ENCODE measurements at places on chromosomes 7 and 10. TPM values are rescaled to one million over a fixed set of nuclear protein-coding genes. Genes with fewer than 3 reads are reported as not detected.
A peak's percentile ranks its signal among the peaks of the same experiment; 100 is the strongest.

Gene PNLIPRP3
- not detected for total RNA-seq

DNA sequence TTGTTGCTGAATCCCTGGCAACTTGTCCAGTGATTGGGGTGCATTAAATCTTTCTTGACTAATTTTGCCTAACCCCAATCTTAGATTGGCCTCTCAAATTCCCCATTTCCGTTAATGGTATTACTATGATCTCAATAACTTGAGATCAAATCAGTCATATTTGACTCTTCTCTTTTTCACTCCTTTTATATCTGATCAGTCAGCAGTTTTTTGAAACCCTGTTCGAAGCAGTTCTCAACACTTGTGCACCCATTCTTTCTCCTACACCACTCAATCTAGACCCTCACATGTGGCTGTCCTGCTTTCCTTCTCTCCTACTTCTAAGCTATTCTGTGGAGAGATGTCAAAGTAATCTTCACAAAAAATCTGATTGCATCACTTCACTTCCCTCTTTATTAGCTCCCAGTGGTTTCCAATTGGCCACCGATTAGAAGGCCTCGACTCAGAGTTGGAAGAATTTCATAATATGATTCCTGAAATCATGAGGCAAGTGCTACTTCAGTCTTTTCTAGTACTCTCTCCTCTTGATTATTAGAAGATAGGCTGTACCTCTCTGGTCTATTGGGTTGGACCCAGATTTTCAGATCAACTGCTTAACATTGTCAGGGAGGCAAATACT is 128.9 kb downstream of the ZNF365 start:
- DNase-seq = no peak

Gene CTAGE15
- total RNA-seq = not detected

DNA sequence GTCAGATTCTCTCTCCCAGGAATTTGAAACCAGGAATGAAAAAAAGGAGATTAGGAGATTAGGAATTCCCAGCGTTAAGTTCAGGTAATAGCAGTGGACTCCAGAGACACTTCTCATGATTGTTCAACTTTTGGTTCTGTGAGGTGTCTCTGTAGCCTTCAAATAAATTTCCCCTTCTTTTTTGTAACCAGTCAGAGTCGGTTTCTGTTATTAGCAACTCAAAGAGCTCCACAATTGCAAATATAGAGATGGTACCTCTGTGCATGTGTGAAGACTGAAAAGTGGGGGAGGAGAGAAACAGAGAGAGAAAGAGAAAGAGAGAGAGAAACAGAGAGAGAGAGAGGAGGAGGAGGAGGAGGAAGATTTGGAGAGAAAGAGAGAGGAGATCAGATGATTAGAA is 112.8 kb upstream of the STEAP1B start:
- no peak for DNase-seq

GRCh38 chr7:33040803-33041516 is 21.6 kb downstream of the NT5C3A start:
- no peak for DNase-seq

Gene NRAP
- total RNA-seq = 232 TPM

Gene CHN2
- 2.8 TPM for total RNA-seq

- DNase-seq = no peak
Observed at GRCh38 chr10:8311526-8312070, 257.1 kb downstream of the GATA3 start.

DNA sequence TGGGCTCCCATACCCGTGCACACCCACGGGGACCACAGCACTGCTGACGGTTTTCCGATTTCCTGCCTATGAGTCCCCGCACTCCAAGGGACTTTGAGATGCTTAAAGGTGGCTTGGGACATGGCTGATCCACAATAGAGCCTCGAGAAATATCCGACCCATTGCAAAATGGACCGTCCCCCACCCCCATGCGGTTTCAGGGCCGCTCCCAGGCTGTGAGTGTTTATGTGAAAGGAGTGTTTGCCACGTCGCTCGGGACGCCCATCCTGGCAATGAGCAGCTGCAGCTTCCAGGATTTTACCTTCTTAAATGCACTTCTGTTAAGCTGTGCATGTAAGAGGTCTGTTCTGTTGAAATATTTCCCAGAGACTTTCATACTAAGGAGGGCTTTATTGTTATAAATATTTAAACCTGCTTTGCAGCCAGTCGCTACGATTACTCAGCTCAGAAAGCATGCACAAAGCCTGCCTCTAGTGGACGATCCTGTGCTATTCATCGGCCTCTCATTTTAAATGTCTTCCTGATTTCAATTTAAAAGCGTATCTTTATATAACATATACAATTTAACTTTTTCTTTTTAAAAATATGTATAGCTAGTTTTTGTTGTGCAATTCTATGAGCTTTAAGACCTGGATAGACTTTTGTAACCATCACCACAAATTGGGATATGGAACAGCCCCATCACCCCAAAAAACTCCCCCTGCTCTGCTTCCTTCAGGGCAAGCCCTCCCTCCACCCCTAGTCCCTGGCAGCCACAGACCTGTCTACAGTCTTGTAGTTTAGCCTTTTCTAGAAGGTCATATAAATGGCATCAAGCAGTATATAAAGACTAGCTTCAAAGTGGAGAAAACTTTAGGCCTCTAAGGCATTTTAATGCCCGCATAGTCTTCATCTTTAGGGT is 418.3 kb downstream of the PAXIP1 start:
- DNase-seq = no peak

Gene PROSER2
- 2.1 TPM for total RNA-seq

DNA sequence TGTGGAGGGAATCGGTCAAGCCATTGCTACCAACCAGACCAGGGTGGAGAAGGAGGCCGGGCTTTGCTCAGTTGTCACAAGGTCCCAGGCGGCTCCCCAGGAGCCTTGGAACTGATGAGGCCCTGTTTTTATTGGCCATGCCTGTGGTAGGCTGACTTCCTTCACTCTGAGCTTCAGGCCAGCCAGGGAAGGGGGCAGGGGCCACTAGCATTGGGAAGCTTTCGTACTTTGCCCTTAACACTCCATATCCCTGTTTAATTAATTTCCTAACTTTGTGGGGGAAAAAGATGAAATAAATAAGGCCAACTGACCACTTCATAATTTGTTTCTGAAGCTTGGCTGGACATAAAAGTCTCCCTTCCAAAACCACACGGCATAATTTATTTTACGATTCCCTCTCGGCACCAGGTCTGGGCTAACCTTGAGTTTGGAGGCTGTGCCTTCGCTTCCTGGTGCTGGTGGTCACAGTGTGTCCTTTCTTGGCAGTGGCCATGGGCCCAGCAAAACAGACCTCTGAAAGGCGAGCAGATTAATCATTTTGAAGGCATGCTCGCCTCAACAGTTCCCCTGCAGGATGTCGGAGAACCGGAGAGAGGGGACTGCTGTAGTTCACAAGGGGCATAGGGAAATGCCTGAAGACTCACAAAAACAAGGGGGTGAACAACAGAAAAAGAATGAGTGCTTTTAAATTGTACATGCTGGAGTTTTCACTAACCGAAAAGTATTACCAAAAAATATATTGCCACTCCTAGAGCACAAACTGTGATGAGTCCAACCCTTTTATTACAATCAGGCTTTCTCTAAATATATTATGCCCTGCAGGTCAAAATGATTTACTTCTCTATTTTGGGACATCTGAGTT is 966.0 kb downstream of the LRMDA start:
- DNase-seq = peak; percentile 81

DNA sequence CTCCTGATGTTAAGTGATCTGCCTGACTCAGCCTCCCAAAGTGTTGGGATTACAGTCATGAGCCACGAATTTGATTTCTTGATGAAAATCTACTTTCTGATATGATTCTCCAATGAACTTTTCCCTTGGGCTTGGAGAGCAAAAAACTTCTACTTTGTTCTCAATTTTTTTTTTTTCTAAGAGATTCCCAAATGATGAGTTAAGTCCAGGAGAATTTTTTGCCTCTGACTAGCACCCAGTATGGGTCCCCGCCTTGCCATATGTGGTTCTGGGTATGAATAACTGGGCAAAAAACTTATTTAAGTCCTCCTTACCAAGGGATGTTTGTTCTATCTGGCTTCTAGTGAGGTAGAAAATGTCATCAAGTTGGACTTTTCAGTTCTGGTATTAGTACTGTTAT is 147.9 kb upstream of the LYZL1 start:
- DNase-seq = no peak

Gene OR6V1
- not detected for total RNA-seq

DNA sequence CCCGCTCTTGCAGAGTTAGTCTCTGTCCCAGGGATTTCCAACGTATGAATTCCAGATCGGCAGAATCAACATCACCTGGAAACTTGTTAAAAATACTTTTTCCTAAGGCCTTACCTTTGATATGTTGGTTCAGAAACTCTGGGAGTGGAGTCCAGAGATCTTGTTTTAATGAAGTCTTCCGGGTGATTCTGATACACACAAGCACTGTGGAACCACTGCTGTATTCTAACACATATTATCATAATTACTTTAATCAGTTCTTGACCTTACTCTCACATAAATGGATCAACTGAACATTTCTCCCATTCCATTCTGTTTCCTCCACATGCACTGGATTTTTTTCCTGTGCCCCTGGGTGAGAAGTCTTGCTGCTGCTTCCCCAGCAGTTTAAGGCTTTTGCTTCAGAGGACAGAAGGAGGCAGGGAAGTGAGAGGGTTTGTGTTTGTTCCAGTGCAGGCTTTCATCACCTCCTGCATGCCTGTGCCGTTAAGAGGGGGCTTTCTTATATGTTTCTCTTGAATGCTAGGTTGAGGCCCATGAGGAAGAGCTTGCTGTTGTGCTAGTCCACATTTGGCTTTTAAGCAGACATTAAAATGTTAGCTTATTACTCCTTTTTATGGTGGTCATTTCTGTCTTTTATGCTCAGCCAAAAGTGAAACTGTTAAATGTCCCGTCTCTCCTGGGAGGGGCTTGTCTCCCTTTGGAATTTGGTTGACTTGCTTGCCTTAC is 32.4 kb downstream of the CCSER2 start:
- no peak for DNase-seq

GRCh38 chr7:102232611-102233286 is 53.9 kb upstream of the SH2B2 start:
- DNase-seq = no peak

DNA sequence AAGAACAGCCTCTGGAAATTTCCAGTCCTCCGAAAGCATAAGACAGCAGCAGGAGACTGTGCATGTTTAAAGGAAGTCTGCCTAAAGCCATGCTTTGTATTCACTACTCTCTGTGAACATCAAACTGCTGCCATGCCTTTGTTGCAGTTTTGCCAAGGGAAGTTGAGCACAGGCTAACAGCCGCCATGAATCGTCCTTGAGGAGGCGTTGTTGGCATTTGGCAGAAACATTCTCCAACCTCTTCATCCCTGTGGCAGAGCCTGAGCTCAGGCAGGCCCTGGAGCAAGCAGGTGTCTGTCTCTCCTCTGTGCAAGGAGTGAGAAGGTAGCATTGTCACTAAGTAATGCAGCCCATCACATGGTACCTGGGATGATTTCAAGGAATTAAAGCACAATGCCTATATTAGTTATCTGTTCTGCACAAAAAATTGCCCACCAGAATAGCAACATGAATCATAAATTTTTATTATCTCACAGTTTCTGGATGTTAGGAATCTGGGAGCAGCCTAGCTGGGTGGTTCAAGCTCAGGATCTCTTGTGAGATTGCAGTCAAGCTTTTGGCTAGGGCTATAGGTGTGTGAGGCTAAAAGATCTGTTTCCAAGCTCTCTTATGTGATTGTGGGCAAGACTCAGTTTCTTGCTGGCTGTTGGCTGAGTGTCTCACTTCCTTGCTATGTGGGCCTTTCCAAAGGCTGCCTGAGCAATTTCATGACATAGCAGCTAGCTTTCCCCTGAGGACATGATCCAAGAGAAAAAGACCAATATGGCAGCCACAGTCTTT is 46.5 kb upstream of the KIAA1217 start:
- DNase-seq = no peak

GRCh38 chr7:29022291-29022988 is 64.3 kb upstream of the TRIL start:
- no peak for DNase-seq

GRCh38 chr10:77846718-77847311 is 79.7 kb downstream of the DLG5 start:
- peak; percentile 67 for DNase-seq

Gene CYP2E1
- 1.1 TPM for total RNA-seq

Gene AGK
- 31.1 TPM for total RNA-seq

Gene NODAL
- total RNA-seq = not detected

DNA sequence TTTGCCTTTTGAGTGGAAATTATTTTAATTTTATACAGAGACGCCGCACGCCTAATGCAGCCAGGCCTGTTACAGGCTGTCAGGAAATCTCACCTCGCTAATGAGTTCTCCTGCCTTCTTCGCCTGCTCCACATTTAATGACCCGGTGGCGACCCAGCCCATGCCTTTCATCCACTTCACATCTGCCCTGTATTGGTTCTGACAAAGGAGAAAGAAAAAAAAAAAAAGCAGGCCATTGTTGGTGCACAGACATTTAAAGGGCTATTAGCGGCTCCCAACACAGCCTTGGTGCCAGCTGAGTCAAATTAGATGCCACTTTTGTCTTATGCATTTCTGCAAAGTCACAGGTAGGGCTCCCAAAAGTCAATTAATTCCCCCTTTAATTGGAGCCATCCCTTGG is 43.3 kb downstream of the NRAP start:
- no peak for DNase-seq

DNA sequence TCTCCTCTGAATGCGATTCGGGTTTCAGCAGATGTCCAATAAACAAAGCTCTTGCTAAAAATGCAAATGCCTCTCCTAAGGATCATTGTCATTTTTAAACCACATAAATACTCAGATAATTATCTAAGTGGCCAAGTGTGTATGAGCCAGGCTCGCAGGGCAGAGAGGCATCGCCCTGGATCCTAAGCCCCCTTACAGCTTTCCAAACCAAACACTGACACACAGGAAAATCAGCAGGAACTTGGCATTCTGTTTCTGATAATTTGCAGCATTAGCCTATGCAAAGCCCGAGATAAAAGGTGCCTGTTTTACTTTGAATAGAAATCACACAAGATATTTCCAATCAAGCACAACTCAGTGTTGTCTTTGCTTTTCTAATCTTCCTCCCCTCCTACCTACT is 134.4 kb downstream of the ABCA13 start:
- no peak for DNase-seq

DNA sequence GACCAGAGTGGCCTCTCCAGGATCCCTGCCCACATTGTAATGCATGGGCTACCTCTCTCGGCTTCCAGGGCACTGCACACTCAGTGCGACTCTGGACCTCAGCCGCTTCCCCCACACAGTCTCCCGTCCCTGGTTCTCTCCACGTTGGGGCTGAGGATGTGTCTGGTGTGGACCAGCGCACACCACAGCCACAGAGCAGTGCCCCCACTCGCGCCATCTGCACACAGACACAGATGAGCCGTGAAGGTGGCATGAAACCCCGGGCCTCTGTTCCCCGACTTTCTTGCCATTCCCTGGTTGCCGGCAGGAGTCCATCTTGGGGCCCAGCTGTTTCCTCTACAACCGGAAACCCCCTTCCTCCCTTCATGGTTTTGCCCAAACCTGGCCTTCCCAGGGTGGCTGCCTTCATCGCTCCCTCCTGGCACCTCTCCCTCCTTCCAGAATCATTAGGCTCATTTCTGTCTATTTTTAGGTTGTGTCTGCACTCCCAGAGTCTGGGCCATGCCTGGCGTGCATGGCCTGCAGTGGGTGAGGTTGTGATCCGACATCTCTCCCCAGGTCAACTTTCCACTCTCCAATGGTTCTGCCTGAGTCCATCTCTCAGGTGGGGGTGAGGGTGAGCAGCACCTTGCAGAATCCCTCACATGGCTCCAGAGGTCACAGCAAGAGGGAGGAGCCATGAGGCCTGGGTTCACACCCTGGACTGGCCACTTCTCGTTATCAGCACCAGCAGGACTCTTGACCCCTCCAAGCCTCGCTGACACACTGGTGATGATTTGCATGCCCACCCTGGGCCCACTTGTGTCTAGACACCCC is 10.1 kb downstream of the RASGEF1A start:
- DNase-seq = no peak
